Activated CD8-positive, alpha-beta memory T cell treated with anti-CD3 and anti-CD28 coated beads, Interleukin-2, amount 10 ng/mL, durations not matched to agents 7 days and 5 days (primary cell): ENCODE measurements at places on chromosomes 12 and 14.

DNA sequence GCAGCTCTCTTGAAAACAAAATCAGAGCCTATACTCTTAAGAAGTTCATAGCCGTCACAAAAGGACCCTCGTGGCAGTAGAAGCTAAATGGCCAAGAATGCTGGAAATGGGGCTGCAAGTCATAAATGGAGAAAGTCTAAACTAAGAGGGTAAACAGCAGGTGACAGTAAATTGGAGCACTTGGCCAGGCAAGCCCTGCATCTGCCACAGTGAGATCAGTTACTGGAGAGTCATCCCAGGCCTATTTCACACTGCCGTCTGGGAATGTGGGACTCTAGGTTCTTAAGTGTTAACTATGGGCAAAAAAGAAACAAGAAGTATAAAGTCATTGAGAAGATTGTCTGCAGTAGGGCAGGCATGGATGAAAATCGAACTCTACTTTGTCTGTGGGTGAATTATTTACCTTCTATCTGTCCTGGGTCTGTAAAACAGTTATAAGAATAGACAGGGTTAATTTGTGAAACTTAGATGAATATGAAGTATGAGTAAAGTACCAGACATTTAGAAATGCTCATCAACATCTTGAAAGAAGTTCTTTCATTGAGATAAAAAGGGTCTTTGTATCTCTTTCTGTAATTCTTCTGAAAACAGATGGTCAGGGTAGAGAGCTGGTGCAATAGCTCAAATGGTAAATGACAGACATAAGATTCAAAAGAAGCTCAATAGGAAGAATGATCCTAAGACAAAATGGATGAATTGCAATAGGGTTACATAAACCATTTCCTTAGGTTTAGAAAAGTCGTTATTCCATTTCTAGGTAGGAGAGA, 792.5 kb downstream of the DIO2 start:
- no peak for DNase-seq

GRCh38 chr14:26281280-26281998, 316.4 kb downstream of the NOVA1 start:
- no peak for DNase-seq

- no peak for DNase-seq
These were observed 456.5 kb upstream of the LMO3 start for GRCh38 chr12:17062267-17063036.

GRCh38 chr14:95884377-95884776, 7.7 kb downstream of the TUNAR start:
- no peak for DNase-seq

DNA sequence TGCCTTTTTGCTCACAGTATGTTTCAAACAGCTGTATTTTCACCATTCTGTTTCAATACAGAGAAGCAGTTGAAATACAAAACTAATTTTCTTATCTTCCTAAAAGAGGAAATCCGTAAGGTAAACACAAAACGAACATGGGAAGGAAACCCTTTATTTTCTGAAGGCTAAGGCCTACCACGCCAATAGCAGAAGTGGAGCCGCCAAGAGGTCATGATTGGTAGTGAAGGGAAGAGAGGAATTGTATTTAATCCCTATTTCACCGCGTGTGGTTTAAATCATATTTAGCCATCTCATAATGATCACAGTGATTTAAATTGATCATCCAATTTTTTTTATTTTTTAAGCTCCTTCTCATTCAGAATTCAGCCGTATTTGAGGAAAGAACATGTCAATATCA, 398.2 kb downstream of the PRKD1 start:
- no peak for DNase-seq

DNA sequence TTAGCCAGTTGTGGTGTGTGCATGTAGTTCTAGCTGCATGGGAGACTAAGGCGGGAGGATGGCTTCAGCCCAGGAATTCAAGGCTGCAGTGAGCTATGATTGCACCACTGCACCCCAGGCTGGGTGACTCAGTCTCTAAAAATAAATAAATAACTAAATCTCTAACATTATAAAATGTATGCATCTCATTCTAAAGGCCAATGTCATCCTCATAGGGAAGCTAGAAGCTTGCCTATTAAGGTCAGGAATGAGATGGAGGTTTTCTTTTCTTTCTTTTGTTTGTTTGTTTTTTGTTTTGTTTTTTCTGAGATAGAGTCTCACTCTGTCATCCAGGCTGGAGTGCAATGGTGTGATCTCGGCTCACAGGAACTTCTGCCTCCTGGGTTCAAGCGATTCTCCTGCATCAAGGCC, 48.8 kb upstream of the PAPLN start:
- no peak for DNase-seq

DNA sequence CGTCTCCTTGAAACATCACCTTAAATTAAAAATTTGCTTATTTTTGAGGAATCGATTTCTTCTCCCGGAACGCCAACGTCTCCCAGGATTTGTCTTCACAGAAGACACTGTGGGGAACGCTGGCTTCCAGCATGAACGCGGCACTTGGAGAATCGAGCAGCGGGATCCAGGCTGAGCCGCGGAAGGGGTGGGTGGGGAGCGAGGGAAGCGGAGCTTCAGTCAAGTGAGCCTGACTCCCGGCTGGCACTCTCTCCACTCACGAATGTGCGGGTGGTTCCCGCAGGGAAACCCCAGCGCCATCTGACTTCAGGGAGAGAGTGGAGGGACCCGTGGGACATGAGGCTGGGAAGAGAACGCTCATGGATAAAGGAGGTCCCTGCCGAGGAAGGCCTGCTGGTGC, 506.0 kb upstream of the TMEM132C start:
- DNase-seq = no peak

DNA sequence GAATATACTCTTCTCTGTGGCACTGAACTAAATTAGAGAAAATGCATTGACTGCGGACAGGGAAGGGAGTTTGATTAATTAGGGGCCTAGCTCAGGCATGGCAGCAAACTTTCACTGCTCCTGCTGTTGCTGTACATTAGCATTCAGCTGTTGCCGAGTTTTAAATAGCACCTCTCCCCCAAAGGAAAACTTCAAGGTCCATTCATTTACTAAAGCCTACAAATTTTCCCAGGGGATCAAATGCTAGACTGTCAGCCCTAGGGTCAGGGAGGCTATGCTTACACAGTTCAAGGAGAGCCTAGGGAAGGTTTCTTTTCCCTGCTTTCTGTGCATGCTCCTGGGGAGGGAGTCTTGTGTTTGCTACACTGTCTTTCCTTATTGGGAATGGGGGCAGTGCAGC, 60.0 kb upstream of the GZMB start:
- no peak for DNase-seq

DNA sequence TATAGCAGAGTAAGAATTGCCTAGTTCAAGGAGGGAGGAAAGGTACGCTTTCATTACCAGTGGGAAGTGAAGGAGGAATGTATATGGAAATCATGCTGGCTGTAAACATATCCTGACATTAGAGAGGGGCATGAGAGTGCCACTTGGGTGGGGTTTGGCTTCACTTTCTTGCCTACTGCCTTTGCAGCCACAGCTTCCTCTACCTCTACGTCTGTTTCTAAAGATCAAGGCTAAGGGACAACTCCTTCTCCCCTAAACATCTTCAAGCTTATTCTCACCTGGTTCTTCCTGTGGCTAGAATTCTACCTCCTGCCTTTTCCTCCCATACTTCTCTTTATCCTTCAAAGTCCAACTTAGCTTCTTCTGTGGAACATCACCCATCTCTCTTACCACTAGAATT, 58.0 kb downstream of the SUSD6 start:
- DNase-seq = no peak

DNA sequence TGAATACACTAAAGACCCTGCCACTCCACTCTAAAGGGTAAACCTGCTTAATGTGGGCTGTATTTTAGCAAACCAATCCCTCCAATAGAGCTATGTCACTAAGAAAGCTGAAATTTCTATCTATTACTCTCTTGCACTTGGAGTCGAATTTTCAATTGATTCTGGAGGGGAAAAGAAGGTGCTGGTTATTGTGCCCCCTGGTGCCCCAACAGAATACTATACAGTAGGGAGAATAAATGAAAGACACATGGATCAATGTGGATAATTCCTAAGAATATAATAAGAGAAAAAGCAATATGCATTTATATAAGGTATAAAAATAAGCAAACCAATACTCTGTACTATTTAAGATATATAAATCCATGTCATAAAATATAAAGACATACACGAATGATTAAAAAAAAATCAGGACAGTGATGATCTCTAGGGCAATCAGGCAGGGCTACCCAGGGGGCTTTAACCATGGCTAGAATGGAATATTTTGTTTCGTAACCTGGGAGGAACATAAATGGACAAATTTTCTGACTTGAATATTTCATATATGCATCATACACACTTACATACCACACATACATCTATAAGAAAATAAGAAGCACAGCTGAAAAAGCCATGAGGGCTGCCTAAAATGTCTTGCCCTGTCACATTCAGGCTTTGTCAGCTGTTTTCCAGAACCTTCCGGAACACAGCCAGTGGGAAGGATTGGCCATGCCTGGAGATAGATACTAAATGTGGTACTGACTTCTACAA, 54.4 kb downstream of the EFCAB11 start:
- DNase-seq = no peak

GRCh38 chr14:21087294-21088091, 11.0 kb downstream of the ZNF219 start:
- DNase-seq = peak; percentile 78

GRCh38 chr12:63319386-63319785, 168.4 kb upstream of the AVPR1A start:
- DNase-seq = no peak

GRCh38 chr12:127749416-127749815, 517.6 kb upstream of the TMEM132C start:
- no peak for DNase-seq

- DNase-seq = no peak
These were observed 7.4 kb upstream of the ATG101 start for GRCh38 chr12:52062167-52063081.

- DNase-seq = peak; percentile 14
These were observed 86.5 kb downstream of the CRACR2A start for GRCh38 chr12:3666441-3666840.

- DNase-seq = no peak
These were observed 1095.2 kb downstream of the FSCB start for GRCh38 chr14:43411841-43412240.

GRCh38 chr12:89674326-89674942, 34.2 kb downstream of the ATP2B1 start:
- no peak for DNase-seq

DNA sequence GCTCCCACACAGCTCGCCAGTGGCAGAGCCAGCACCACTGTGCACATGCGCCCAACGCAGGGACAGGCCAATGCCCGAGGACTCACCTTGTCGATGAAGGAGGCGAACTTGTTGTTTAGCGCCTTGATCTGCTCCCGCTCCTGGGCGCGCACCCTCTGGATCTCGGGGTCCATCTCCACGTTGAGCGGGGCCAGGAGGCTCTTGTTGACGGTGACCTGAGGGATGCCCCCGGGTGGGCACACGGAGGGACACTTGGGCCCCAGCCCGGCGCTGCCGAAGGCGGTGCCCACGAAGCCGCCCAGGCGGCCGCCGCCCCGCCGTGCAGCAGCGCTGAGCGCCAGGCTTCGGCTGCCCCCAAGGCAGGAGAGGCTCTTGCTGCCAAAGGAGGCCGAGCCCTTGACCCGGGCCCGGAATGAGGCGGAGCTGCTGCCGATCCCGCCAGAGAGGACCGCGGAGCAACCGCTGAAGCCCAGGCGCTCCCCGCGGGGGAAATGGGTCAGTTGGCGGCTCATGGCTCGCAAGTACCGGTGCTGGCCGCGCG, at the start of gene KRT72:
KRT72 (minus strand) TSS at position 523 of the 541 bp plus-strand sequence; CDS start at position 512, 11 bp downstream.
- peak; percentile 23 for DNase-seq

- DNase-seq = no peak
These were observed 149.1 kb upstream of the FLRT2 start for GRCh38 chr14:85380881-85381280.

DNA sequence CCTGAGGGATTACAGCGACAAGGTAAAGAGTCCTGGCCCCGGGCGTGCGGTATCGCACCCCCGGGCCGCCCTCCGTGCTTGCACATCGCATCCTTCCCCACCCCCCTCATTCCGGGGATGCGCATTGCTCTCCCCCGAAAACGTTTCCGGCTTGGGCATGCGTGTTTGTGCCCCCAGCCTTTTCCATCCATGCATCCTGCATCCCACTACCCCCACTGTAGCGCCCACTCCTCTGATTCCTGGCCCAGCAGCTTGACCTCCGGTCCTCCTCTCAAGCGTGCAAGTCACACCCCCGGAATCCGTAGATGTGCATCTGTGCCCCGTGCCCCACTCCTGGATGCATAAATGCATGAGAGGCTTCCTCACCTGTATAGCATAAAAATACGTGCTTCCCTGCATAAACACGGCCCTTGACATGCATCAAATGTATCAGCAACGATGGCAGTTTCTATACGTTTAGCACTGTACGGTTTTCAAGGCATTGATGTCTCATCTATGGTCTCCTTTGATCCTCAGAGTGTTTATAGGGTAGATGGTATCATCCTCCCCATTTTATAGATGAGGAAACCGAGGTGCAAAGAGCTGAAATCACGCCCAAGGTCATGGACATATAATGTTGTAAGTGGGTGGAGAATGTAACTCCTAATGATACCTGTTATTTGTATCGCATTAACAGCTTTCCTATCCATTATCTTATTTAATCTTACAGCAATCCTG, 484 bp downstream of the RIC8B start:
- peak; percentile 48 for DNase-seq

DNA sequence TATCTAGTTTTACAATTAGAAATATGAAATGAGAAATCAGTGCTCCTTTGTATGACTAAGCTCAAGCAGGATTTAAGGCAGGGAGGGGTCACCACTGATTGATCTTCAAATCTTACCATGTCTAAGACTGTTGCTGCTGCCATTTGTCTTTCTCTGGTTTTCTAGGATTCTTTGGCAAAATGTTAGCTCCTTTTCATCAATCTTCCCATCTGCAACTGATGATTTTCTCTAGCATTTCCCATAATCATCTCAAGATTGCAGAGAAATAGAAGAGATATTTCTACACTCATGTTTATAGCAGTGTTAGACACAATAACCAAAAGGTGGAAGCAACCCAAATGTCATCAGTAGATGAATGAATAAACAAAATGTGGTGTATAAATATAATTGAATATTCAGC, 175.0 kb downstream of the RAD51B start:
- DNase-seq = no peak

DNA sequence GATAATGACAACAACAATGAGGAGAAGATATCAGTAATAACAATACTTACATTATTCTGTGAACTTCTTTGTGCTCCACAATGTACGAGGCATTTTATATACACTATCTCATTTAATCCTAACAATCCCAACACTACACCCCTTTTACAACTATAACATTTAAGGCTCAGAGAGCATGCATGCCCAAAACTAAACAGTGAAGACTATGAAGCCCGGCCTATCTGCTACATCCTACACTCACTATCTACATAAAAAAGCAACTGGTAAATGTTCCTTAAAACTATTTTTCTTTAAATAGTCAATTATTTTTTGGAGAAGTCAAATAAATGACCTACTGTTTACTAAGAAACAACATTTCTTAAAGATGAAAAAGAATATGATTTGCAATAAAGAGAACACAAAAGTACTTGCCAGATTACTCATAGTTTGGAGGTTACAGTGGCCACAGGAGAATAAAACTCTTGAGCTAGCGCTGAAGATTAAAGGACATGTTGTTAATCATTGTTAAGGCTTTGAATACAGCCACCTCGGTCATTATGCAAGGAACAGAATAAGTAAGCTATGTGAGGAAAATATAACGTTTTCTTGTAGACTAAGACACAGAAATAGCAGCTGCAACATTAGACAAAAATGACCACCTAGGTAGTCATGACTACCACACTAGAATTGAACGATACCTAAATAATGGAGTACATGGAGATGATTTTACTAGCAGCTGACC, 56.7 kb downstream of the EPS8 start:
- DNase-seq = no peak

GRCh38 chr14:56310643-56311042, 192.4 kb downstream of the PELI2 start:
- DNase-seq = no peak

- DNase-seq = no peak
These were observed 201.1 kb upstream of the LRIG3 start for GRCh38 chr12:59121451-59121850.
